Ammon's horn (tissue), 1 donor: ENCODE measurements at places on chromosomes 11 and 22.

GRCh38 chr11:72081821-72082453 is 1.3 kb downstream of the LRRC51 start:
- no peak for DNase-seq

GRCh38 chr11:21072558-21072957 is 403.2 kb downstream of the NELL1 start:
- no peak for DNase-seq

DNA sequence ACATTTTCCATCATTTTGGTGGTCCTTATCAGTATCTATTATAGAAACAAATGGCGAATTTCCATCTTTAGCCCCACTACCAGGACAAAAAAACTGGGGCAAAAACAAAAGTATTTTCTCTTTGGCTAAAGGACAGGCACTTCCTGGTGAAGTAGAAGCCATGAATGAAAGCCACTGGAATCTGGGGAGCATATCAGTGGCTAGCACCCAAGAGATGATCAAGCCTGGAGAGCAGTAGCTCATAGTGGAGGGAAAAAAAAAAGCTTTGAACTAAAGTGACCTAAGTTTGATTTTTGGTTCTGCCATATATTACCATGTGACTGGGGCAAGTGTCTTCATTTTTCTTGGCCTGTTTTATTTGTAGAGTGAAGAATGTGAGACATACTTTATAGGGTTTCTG is 272.3 kb downstream of the GUCY1A2 start:
- no peak for DNase-seq

GRCh38 chr11:31233425-31233824 is 136.1 kb downstream of the DCDC1 start:
- DNase-seq: no peak

DNA sequence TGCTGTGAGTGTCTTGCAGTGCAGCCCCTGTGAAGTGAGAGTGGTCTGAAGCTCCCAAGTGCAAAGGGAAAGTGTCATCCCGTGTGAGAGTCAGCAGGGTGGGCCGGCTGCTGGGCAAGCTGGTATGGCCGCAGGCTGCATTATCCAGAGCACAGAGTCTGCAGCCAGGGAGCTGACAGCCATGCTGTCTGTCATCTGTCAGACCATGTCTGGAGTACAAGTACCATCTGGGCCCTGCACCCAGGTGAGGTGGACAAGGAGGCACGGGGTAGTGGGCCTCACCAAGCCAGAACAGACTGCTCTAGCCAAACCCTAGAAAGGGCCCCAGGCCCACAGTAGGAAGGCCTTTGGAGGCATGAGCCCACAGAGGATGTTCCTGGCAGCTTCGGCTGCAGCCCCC is 20.2 kb downstream of the LMO1 start:
- no peak for DNase-seq

DNA sequence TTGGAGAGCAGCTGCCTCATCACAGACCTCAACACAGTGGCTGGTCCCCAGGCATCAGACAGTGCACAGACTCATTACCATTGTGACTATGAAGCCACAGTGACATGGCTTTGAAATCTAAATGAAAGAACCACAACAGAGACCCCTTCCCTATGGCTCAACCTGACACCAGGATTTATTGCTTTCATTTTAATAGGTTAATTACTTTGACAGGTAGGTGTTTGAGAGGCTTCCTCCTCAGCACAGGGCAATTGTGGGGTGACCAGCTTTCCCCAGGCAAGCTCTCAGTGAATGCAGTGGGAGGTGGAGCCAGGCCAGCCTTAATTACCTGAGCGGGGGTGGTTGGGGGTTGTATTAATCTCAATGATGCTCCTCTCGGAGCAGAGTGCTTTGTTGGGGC is 102.3 kb downstream of the CHST1 start:
- no peak for DNase-seq
